ENCODE measurements at places on chromosomes 7 and 10. TPM values are rescaled to one million over a fixed set of nuclear protein-coding genes. Genes with fewer than 3 reads are reported as not detected.

Gene TRIM50
- 0.34 TPM for total RNA-seq

Gene SFRP5
- 1.9 TPM for total RNA-seq

Gene TFEC
- 12.9 TPM for total RNA-seq

Gene GTPBP10
- 15.5 TPM for total RNA-seq

Gene SLC18A2
- 1.7 TPM for total RNA-seq
